ENCODE measurements at places on chromosomes 7 and 10.

- no peak for DNase-seq
Observed at GRCh38 chr10:69499726-69500689, 48.7 kb downstream of the TSPAN15 start.

- no peak for DNase-seq
Observed at GRCh38 chr10:49176310-49177268, 11.6 kb downstream of the TMEM273 start.

DNA sequence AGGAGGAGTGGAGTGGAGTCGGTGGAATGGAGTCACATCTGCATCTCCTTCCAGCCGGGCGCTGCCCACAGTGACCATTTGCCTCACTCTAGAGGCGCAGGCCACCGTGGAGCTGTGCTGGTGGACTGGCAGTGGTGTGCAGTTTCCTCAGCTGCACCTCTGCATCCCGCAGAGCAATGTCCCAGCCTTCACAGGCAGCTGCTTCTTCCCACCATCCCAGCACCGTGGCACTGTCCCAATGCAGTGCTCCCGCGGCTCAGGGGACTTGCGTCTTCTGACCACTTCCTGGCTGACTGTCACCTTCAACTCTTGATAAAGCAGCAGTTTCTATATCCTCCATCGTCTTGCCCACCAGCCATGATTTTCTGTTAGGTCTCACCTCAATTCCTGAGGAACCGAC, 90.3 kb upstream of the SFMBT2 start:
- no peak for DNase-seq

- no peak for DNase-seq
Observed at GRCh38 chr7:105462765-105463420, 59.2 kb downstream of the PUS7 start.

DNA sequence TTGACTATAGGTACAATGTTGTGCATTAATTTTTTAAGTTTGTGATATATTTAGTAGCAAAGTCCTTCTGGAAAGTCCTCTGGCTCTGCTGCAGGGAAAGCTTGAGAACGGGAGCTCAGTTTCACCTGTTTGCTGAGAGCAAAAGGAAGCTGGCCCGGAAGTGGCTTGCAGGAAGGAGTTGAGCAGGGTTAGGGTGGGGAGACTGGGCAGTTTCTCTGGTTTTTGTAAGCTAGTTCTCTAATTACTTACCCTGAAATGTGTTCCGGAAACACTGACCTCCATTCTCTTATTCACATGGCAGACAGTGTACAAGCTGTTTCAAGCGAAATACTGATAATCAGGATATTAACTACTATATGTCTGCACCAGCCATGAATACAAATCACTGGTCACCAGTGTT, 22.3 kb downstream of the MAP3K8 start:
- no peak for DNase-seq

DNA sequence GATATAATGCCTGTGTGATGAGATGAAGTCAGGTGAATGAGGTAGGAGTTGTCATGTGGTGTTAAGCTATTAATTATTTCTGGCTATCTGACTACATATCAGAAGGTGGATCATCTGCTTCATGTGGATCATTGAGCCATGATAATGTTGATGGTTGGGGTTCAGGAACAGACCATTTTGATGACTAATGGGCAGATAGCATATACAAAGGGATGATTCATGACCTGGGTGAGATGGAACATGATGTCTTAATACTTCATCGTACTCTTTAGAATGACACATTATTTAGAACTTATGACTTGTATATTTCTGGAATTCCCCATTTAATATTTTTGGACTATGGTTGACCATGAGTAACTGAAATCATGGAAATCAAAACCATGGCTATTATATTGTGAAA, 155.1 kb downstream of the OR13A1 start:
- DNase-seq = no peak

- DNase-seq = peak; percentile 37
Observed at GRCh38 chr7:102273749-102274712, 12.6 kb upstream of the SH2B2 start.

GRCh38 chr10:5694573-5694972, 9.9 kb downstream of the TASOR2 start:
- no peak for DNase-seq

DNA sequence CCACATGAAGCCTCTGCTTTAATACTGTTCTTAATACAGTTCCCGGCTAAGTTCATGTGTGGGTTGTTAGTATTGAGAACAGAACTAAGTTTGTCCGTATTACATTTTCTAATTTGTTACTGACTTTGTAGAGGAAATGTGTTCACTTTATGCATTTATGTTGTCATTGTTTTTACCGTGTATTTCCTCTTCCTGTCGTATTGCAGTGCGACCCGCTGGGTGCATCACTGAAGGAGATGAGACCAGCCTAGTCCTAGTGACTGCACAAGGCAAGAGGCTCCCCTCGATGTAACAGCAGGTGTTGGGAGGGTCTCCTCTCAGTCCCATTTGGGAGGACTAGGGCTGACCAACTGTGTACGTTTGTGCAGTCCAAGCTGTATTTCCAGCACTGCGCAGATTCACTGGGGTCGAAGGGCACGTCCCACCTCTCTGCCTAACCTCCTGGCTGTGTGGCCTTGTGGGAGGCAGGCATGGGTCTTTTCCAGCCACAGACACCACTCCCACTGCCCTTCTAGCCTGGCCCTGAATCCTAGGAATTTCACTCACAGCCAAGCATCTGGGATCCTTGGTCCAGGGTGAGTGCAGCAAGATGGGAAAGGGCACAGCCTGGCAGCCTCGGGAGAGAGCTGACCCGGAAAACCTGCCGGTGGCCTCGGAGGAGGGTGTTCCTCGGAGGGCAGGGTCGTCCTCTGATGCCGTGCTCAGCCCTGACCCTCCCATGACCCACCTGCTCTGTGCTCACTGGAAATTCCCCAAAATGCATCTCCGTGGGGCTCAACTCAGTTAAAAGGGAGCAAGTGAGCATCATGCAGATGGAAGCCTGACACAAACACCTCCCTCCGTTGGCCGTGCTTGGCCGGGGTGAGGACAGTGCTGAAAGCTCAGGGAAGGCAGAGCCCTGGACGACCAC, 63.9 kb upstream of the FAM20C start:
- DNase-seq = no peak

DNA sequence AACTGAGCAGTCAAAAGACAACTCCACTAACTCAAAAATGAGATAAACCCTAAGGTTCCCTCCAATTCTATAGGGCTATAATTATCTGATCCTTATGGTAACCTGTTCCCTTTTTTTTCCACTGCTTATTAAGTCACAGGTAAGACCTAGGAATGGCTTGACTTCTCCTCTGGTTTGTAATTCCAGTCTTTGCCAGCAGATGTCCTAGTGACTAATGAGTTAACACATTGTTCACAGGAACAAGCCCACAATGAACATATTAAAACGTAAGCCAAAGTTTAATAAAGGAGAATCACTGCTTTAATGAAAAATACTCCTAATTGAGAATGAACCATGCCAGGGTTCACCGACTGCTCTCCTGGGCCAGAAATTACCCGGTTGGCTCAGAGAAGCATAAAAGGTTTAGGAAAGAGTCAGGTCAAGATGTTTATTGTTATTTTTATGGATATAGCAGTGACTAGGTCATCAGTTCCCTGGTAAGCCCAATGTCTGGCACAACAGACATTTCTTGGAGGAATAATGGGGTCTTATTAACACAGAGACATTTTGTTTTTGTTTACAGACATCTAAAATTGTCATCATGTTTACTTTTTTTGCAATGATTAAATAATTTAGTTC, 120.1 kb downstream of the ELAPOR2 start:
- peak; percentile 20 for DNase-seq

- no peak for DNase-seq
Observed at GRCh38 chr10:79066411-79067240, 2.1 kb upstream of the ZMIZ1 start.

DNA sequence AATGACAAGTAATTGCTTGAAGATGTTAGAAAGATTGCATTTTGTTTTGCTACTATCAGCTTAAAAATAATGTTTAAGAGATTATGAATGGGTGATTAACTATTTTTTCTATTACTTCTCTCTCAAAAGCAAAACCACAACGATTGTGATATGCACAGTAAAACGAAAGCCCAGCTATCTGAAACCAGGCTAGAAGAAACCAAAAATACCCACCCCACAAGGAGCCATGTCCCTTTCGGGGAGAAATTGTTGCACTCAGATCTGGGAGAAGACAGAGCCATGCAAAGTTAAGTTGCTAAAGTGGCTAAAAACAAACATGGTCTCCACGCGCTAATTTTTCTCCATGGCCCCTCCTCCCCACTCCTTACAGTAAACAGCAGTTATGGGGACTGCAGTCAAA, 173.6 kb downstream of the RPS24 start:
- DNase-seq = no peak

DNA sequence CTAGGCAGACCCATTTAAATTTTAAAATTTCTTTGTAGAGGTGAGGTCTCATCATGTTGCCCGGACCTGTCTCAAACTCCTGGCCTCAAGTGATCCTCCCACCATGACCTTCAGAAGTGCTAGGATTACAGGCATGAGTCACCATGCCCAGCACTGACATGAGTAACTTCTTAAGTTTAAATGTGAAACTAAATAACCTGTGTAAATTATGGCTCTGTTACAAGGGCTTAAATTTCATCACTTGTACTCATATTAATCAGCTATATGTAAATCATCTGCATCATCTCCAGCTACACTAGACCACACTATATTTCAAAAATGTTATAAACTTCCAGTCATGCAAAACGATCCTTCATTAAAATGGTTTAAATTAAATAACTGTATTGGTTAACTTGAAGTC, 56.1 kb downstream of the ATAD1 start:
- DNase-seq = no peak

DNA sequence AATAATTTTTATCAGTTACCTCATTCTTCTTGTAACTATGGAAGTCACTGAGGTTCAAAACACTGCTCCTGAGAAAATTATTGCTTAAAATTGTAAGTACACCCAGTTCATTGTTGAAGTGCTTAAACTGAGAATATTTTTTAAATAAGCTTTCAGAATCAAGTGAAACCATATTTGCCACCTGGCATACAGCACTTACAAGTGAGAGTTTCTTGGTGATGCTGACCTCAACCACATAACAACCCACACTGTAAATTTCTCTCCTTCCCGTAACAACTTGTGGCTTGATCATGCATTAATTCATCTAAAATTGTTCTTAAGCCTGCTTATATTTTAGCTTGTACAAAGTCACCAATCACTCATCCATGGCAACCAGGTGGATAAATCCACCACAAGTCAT, 34.0 kb downstream of the IMMP2L start:
- no peak for DNase-seq

DNA sequence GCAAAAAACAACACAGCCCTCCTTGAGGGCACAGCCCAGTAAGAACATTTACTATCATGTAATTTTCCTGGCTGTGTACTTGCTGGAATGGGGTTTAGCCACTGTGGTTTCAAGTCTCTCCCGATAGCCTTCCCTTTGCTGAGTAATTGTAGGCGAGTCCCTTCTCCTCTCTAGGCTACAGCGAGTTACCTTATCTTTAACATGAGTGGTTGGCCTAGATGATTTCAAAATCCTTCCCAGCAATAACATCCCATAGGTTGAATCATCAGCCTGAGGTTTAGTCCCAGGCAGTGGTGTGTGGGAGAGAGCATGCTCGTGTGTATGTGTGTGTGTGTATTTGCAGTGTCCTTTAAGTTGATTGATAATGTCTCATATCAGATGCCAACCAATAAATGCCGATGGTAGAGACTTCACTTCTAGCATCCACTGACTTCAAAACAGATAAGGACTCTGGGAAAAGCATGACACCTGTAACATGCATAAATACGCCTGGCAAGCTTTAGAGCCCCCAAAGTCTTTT, 142.9 kb upstream of the ZMIZ1 start:
- peak; percentile 88 for DNase-seq

DNA sequence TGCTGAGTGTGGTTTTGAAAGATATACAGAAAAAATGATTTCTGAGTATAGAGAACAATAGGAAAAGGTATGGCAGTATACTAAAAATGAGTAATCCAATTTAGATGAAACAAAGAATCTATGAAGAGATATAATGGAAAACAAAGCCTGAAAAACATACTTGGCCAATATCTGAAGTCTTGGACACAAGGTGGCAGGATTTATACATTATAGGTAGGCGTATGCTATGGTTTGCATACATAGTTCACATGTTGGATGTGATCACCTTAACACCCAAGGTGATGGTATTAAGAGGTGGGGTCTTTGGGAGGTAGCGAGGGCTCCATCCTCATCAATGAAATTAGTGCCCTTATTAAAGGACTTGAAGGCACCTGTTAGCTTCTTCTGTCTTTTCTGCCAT, 34.5 kb upstream of the BPGM start:
- no peak for DNase-seq

DNA sequence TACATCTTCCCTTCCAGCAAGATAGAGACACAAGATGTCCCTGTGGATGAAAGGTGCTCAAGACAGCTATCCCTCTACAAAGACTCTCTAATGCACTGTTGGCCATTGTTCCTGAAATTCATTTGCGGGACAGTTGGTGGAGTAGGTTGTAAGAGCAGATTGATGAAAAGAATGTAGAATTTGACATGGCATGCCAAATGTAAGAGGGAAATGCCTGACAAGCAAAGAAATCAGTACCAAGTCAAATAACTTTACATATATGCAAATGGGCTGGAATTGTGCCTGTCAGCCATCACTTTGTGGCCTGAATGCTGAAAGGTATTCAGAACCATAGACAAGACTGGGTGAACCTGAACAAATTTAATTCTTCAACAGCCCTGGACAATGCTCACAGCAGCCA, 120.3 kb upstream of the FAM204A start:
- DNase-seq = no peak

DNA sequence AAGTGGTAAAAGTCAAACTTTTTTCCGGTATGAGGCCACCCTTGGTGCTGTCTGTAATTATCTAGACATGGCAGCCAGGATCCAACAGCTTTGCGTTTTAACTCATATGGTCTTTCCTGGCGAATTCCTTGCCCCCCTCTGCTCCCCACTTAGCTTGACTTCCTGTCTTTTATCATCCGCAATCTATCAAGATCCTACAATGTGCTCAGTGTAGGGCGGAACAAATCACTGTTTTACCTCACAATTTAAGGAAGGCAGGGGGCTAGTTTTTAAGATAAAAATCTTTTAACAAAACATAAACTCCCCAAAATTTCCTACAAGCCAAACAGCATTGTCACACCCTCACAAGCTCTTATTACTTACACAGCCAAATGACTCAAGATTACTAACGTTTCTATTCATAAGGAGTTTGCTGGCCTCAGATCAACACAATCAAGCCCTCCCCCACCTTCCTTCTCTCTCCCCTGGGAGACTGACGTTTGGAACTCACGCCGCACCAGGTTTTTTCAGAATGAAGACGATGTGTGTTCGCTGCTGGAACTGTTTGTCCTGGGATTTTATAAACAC, 1.3 kb upstream of the CDK14 start:
- DNase-seq = no peak

GRCh38 chr10:7520507-7521485, 110.0 kb upstream of the SFMBT2 start:
- no peak for DNase-seq

DNA sequence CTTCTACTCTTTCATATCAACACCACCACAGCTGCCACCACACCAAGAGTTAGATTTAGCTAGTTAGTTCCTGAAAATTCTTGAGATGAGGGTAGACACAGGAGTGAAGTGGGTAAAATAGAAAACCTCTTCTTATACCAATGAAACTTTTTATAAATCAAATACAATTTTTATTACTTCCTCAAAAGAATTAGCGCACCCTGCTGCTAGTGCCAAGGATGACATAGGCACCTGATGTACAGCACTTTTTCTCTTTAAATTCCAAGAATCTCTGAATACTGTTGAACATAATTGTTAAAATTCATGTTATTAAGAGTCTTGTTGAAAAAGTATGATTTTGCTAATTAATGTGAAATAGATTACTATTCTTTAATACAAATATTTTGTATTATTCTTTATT, 11.4 kb downstream of the ZWINT start:
- DNase-seq = no peak
